BJ (cell line): ENCODE measurements at places on chromosomes 1 and 21. TPM values are rescaled to one million over a fixed set of nuclear protein-coding genes. Genes with fewer than 3 reads are reported as not detected.

GRCh38 chr1:18580691-18581419 lies 49.8 kb upstream of the PAX7 start:
- no peak for DNase-seq

- no peak for DNase-seq
Observed at GRCh38 chr1:112925015-112925414, 31.0 kb downstream of the SLC16A1 start.

The FAM163A gene
- not detected in 2 replicates for polyA plus RNA-seq

The POLR3GL gene
- polyA plus RNA-seq: 13.2 and 19.2 TPM in 2 replicates
